ENCODE measurements at places on chromosomes 3 and 15.

DNA sequence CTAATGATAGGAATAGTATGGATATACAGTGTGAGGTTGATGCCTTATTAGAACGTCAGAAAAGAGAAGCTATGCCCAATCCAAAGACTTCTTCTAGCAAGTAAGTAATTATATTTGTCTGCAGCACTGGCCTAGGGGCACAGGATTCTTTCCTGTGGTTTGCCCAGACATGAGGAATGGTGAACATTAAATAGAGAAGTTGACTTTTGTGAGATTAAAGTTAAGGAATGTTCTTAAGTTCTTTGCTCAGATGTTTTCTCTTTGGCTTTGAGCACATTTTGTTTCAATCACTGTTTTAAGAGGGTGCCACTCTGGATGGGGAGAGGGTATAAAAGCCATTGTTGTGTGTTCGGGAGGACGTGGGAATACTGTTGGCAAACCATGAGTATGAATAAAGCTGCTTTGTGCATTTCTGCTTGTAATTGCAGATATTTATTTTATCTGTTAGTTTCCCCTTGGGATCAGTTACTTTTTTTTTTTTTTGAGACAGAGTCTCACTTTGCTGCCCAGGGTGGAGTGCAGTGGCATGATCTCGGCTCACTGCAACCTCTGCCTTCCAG is 8.3 kb downstream of the KIF23 start:
- no peak for DNase-seq

- no peak for DNase-seq
These were observed 7.5 kb downstream of the IQSEC1 start for GRCh38 chr3:13065727-13066126.

DNA sequence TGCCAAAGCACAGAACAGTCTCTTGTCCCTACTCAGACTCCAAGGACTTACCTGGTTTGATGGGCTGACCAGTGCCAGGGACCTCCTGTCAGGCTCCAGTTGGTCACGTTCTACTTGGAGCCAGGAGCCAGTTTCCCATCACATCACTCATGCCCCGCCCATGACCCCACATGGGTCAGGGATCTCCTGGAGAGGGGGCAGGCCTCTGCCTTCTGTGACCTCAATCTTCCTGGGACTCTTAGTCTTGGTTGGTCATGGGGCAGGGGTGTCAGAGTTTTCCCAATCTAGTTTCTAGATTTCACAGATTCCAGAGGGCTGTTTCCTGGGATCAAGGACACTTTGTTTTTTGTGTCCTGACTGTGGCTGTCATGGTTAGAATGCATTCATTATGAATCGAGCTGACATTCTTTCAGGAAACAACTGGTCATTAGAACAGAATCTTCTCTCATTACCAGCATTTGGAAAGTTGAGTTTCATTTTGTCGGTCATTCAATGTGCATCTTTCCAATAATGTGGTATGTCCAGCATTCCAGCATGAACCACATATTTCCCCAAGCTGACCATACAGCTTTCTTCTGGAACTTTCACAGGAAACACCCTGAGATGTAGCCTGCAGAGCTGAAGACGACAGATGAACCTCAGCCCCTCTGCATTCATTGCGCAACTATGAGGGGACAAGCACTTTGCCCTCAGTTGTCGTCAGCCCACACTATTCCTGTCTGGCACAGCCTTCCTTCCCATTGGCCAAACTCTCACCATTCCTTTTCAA is 19.8 kb downstream of the CYP19A1 start:
- DNase-seq: peak; percentile 17

- no peak for DNase-seq
These were observed at the start of gene ISLR for GRCh38 chr15:74173380-74174218. Gene ISLR, plus strand, starts transcription at chr15:74173710. Its CDS starts 1,149 bp downstream, at chr15:74174859.

DNA sequence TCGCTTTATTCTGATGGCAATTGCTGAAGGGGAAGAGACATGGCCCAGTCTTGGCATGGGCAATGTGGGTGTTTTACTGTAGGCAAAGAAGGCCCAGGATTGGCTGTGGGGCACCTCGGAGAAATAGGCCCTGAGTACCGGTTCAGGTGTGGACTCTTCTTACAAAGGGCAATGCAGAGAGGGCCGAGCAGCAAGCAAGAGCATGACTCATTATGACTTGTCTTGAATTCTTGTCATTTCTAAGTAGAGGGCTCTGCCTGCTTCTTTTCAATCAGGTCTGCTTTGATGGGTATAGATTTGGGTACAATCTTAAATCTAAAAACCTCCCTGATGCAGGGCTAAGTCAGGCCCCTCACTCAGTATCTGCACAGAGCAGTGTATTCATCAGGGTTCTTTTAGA is 14.8 kb upstream of the BUB1B start:
- no peak for DNase-seq

DNA sequence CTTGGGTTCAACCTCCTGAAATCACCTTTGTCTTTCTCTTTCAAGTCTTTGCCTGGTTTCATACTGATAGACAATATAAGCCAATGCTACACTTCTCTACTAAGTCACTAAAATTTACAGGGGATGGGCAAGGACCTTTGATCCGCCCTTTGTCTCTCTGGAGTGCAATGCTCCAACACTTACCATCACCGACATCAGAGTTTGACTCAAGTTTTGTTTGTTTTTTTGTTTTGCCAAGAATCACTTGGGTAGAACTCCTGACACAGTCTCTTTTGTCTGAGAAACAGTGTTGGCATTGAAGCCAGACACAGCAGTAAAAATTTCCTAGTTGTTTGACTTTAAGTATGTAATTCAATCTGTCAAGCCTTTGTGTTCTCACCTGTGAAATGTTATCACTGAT is 29.3 kb downstream of the NFKBIZ start:
- no peak for DNase-seq

DNA sequence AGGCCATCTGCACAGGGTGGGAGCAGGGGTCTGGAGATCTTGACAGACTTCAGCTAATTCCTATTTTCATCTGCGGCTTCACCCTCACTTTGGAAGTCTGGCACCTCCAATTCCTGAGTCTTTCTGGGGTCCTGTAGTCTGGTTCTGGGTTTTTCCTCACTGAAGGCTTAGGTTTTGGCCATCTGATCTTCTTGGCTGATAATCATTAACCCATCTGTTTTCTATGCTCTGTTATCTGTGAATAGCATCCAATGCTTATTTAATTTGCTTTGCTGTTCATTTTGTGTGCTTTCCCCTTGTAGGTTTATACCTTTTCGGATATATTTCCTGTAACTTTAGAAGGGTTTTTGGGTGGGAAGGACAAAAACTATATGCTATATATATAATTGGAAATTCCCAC is 17.6 kb downstream of the TATDN2 start:
- no peak for DNase-seq

DNA sequence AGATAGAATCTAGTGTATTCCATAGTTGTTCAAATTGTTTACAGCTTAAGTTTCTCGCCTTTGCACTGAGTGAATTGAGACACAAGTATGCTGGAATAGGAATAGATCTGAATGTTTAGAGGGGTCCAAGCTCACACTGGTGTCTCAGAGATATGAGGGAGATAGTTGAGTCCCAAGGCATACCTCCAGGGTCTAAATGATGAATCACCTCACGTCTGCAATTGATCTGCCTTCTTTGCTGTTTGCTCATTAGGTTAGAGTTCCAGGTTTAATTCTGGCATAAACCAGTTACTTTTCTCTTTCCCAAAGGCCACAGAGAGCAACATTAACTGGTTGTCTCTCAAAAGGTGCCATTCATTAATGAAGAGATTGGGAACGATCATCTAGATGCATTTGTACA is 106.3 kb upstream of the MME start:
- no peak for DNase-seq

GRCh38 chr3:117603097-117603496 is 893.5 kb downstream of the TUSC7 start:
- peak; percentile 4 for DNase-seq

DNA sequence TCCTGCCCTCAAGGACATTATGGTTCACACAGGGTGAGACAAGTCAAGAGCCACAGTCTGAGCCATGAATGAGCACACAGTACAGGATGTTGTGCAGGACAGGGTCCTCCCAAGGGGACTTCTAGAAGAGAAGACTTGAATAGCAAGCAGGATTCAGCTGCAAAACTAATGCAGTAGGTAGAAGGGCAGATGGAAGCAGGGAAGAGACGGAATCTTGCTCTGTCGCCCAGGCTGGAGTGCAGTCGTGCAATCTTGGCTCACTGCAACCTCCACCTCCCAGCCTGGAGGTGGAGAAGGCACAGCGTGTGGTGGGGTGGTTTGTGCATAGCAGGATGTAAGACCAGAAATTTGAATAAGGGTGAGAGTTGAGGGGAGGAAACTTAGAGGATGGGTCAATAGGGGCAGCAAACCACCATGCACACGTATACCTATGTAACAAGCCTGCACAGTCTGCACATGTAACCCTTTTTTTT is 8.0 kb downstream of the BCL2L10 start:
- peak; percentile 58 for DNase-seq

DNA sequence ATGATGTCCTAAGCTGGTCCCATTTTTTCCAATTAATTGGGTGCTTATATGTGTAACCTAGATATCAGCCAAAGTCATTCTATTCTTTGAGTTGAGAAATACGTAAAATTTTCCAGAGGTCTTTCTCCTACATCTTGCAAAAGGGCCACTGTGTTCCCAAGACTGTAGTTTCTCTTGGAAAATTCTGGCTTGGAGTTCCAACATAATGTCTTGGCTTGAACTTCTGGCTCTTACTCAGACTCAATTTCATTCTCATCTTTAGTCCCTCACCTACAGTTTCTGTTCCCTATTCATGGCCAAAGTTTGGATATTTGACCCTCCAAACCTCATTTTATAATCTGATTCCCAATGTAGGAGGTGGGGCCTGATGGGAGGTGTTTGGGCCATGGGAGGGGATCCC is 201.4 kb upstream of the ARHGEF26 start:
- DNase-seq: no peak
